Activated T-helper 17 cell treated with anti-CD3 and anti-CD28 coated beads, Interleukin-2, amount 50 U/mL, for 72 hours (primary cell): ENCODE measurements at places on chromosomes 3 and 15. TPM values are rescaled to one million over a fixed set of nuclear protein-coding genes. Genes with fewer than 3 reads are reported as not detected.

TTLL13 gene
- total RNA-seq = not detected

EPHB3 gene
- total RNA-seq = 0.11 TPM

DNA sequence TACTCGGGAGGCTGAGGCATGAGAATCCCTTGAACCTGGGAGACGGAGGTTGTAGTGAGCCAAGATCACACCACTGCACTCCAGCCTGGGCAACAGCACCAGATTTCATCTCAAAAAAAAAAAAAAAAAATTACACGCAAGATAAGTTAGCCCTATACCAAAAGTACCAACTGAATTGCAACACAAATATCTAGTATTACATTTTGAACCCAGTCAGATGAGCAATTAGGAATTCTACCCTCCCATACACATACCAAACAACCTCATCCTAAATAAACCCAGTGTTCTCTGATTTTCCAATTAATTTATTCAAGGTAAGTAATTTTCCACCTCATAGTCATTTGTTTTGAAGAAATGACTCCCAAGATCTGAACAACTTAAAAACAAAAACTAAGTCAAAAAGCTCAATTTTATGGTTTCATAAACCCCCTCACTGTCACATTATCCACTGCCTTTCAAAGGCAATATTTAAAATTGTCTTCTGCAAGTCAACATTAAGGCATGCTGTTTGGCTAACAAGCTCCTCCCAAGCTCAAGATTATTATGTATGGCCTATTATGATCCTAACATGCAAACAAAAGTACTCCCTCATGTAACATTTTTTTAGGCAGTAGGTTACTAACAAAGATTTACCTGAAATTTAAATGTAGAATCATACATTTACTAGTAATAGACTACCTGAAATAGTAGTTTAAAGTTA lies 4.5 kb downstream of the RAF1 start:
- ATAC-seq = no peak

IQCF5 gene
- total RNA-seq = not detected

AEN gene
- total RNA-seq = 43.6 TPM

- ATAC-seq = no peak
Observed at GRCh38 chr3:196942915-196943277, 568 bp upstream of the NCBP2 start.

- ATAC-seq = no peak
Observed at GRCh38 chr15:101255615-101256241, 3.9 kb upstream of the CHSY1 start.

ANKRD34C gene
- total RNA-seq = not detected

- no peak for ATAC-seq
Observed at GRCh38 chr15:51163843-51164242, 69.1 kb upstream of the TNFAIP8L3 start.

TIMP4 gene
- not detected for total RNA-seq

SPATA12 gene
- not detected for total RNA-seq

HRH1 gene
- 4.7 TPM for total RNA-seq

DNA sequence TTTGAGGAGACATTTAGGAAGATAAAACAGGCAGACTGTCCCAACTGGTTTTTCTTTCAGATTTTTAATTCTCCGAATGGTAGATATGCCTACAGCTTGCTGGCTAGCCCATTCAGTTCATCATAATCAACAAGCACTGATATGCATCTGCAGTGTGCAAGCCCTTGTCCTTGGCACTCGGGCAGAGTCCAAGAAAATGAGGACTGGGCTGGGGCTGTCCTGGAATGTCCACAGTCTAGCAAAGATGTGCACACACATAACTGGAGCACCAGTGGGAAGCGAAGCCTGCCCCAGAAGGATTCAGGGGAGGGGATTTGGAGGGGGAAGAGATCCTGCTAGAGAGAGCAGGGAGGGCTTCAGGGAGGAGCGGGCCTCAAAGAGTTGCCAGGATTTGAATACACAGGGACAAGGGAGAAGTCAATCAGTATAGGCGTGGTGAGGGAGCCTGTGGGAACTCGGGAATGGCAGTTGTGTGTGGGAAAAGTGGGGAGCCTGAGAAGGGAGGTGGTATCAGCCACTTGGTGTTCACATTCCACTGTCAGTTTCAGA lies 8.7 kb downstream of the FAH start:
- ATAC-seq = no peak

CNTN3 gene
- total RNA-seq = not detected

CCDC54 gene
- total RNA-seq = not detected

DNA sequence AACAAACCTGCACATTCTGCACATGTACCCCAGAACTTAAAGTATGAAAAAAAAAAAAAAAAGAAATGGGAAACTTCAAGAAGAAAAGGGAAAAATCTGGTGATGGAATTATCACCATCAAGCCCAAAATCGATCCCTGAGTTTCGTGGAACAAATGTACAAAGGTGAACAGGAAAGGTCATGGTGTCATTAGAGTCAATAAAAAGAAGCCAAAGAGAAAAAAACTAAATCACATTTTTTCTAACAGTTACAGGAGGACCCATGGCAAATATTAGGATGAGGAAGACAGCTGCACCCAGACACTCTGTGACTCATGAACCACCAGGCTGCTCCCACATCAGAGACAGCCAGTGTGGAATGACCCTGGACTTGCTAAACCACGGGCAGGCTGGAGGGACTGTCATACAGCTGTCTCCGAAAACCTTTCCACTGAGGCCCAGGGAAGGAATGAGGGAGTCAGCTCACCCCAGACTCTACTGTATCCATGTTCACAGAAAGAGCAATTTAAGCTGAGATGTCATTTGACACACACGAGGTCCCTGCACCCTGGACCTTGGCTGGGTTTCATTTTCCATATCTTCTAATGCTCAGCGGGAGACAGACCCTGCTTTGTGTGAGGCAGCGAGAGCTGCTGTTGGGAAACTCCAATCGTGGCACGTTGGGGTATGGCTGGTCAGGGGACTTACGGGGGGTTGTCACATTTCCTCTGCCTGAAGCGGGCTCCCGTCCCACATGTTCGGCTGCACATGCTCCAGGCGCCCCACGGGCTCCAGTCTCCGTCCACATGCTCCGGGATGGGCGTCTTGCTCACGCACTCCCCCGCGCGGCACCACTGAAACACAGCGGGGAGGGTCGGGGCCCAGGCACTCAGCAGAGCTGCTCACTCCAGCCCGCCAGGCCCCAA lies 210.2 kb downstream of the ADAMTS17 start:
- ATAC-seq = peak; percentile 65

DNA sequence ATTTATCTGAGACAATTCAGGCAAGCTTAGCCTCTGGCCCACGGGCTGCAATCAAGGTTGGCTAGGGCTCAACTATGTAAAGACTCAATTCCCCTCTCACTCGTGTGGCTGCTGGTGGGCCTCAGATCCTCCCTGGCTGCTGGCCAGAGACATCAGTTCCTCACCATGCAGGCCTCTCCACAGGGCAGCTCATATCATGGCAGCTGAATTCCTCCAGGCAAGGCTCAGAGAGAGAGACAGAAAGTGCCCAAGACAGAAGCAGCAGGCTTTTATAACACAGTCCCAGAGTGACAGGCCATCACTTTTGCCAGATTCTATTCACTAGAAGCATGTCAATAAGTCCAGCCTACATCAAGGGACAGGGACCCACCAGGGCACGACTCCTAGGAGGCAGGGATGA lies 63.2 kb downstream of the XXYLT1 start:
- no peak for ATAC-seq

GRCh38 chr3:183653209-183654064 lies 18.0 kb downstream of the KLHL24 start:
- ATAC-seq = no peak

GHRL gene
- total RNA-seq = 0.34 TPM

- no peak for ATAC-seq
Observed at GRCh38 chr3:59404851-59405250, 355.0 kb upstream of the CFAP20DC start.

DNA sequence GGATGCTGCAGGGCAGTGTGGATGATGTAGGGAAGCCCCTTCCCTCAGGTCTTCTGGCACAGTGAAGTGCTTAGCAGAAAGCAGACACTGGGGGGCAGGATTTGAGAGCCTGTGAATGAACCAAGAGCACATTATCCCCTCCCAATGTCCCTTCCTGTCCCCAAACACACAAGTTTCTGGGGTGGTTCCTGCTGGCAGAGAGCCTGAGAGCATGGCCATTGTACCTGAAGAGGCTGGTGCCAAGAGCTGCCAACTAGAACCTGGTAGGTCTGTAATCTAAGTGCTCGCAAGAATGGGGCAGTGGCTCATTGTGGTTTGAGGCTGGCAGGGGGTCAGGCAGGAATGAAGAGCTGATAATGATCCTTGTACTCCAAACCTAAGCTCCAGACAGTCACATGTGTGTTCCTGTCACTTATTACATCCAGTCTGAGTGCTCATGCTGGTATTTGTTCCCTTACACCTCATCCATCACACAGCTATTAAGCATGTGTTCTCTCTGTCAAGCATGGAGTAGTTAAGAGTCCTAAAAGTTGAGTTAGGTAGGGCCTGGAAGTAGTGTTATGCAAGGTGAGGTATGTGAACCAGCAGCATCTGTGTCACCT lies 6.7 kb upstream of the CCR1 start:
- no peak for ATAC-seq

GRCh38 chr15:88646088-88646405 lies 7.2 kb downstream of the ISG20 start:
- ATAC-seq = no peak

- ATAC-seq = peak; percentile 65
Observed at GRCh38 chr15:90414408-90415028, 26.5 kb downstream of the IQGAP1 start.

COL7A1 gene
- 6.3 TPM for total RNA-seq

CNBP gene
- 188 TPM for total RNA-seq

DNA sequence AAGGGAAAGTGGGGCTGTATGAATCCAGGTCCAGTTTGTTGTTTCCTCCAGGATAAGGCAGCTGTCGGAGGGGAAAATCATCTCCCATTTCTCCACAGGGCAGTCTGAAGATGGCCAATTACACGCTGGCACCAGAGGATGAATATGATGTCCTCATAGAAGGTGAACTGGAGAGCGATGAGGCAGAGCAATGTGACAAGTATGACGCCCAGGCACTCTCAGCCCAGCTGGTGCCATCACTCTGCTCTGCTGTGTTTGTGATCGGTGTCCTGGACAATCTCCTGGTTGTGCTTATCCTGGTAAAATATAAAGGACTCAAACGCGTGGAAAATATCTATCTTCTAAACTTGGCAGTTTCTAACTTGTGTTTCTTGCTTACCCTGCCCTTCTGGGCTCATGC lies 911 bp downstream of the CCRL2 start:
- ATAC-seq = no peak

IDH2 gene
- total RNA-seq = 53.5 TPM

GRAMD2A gene
- total RNA-seq = not detected

DNA sequence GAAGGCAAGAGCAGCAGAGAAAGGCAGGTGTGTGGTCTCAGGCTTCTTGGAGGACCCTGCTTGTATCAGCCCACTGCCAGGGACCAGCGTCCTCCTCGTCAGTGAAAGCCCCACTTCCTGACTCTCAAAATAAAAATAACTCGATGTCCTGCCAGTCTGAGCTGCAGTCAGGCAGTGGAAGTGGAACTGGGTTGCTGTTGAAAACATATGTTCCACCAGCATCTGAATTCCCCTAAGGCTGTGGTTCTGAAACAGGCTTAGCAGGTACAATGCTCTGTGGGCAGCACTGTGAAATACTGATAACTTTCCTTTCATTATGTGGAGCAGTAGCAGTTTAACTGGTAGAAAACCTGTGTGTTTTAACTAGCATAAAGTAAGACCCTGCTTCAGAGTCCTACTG lies 121.6 kb upstream of the EIF1B start:
- ATAC-seq = no peak

DNA sequence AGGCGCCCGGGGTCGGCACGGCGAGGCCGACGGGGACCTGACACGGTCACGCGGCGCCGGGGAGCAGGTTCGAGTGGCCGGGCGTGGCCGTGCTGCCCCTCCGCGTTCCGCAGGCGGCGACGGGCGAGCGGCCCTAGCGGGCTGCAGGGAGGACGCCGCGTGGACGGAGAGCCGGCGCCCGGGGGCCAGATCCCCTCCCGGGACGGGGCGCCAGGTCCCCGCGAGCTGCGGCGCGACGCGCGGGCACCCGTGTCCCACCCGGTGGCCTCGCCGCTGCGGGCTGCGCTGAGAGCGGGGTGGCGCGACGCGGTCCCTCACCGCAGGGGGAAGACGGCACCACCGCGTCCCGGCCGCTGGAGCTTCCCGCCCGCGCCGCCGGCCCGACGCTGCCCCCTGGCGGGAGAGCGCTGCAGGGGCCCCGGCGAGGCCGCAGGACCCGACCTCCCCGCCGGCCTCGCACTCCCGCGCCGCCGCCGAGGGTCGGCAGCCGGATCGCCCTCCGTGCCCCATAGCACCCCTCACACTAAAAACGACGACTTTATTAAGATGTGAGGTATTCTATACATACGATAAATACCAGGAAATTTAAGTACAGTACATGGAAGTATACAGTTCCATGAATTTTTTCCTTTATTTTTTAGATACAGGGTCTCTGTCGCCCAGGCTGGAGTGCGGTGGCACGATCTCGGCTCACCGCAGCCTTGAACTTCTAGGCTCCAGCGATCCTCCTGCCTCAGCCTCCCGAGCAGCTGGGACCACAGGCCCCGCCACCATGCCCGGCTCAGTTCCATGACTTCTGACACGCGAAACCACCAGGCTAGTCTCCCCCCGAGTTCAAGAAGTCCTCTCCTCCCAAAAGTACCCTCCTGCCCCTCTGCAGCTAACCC lies 1.3 kb upstream of the PIGZ start:
- ATAC-seq = peak; percentile 80

GRCh38 chr3:128590948-128591347 lies 59.7 kb downstream of the RPN1 start:
- no peak for ATAC-seq

GRCh38 chr3:46208167-46208704 lies at the start of gene CCR1:
CCR1 (minus strand) TSS chr3:46208313; CDS start chr3:46204313, 4,000 bp downstream.
- ATAC-seq = peak; percentile 72

GRCh38 chr3:114320246-114320645 lies 26.4 kb downstream of the TIGIT start:
- ATAC-seq = no peak

DNA sequence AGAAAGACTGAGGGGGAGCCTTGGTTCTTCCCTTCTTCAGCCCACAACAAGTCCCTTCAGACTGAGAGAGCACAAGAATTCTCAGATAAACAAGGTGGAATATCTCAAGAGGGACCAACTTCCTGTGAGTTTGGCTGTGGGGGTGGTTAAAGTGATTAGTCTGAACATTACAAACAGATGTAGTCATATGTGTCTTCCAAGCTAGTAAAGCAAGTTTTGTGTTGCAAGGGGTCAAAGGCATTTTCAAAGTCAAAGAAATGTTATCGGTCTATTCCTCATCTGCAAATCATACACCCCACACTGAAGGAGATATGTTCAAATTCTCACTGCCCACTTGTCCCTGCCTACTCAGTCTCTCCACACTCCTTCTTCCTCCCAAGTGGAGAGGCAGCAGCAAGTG lies 242.5 kb downstream of the FAM43A start:
- no peak for ATAC-seq

GRCh38 chr3:116897382-116897781 lies 187.8 kb downstream of the TUSC7 start:
- ATAC-seq = no peak
